Activated CD4-positive, alpha-beta memory T cell treated with anti-CD3 and anti-CD28 coated beads for 36 hours (primary cell): ENCODE measurements at places on chromosomes 3 and 15.

GRCh38 chr3:113255854-113256615, 44.7 kb downstream of the BOC start:
- H3K27ac ChIP-seq, result no peak overlapping the region
- H3K4me1 ChIP-seq, result peaks cover 8% of the 10 kb centered on the region

GRCh38 chr3:158792709-158793108, 9.1 kb upstream of the MFSD1 start:
- no peak overlapping the region for H3K4me3 ChIP-seq
- no peak overlapping the region for H3K27ac ChIP-seq
- H3K4me1 ChIP-seq, result peaks cover 3% of the 10 kb centered on the region
- H3K36me3 ChIP-seq, result no peaks in the 10 kb centered on the region
- no peak for DNase-seq

GRCh38 chr15:60733196-60733595, 254.3 kb upstream of the ICE2 start:
- H3K27me3 ChIP-seq, result no peaks in the 10 kb centered on the region
- H3K4me1 ChIP-seq, result peaks cover 41% of the 10 kb centered on the region
- peak; percentile 66 for DNase-seq

- DNase-seq, result no peak
- H3K27me3 ChIP-seq, result no peaks in the 10 kb centered on the region
- H3K27ac ChIP-seq, result peak overlapping the region; percentile 66
- peaks cover 51% of the 10 kb centered on the region for H3K36me3 ChIP-seq
- no peak overlapping the region for H3K4me3 ChIP-seq
- peaks cover 28% of the 10 kb centered on the region for H3K4me1 ChIP-seq
Observed at GRCh38 chr15:64158363-64159134, 4.3 kb downstream of the PPIB start.

DNA sequence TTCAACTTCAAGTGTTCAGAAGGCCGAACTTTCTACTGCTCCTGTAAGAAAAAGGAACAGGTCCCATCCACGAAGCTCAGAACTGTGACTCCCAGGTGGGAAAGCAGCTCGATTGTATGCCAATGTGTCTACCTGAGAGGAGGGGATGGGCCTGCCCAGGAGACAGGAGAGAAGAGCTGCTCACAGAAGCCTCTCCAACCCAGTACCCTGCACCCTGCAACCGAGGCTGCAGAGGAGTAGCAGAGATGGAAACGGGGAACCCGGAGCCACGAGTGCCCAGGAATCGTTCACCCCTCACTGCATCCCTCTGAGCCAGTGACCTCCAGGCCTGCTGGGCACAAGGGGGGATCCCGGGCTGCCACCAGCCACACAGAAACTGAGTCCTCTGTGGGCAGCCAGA, 86.5 kb upstream of the PRR23E start:
- no peaks in the 10 kb centered on the region for H3K36me3 ChIP-seq
- H3K27me3 ChIP-seq, result no peaks in the 10 kb centered on the region
- DNase-seq, result no peak
- no peak overlapping the region for H3K4me3 ChIP-seq
- no peak overlapping the region for H3K27ac ChIP-seq

DNA sequence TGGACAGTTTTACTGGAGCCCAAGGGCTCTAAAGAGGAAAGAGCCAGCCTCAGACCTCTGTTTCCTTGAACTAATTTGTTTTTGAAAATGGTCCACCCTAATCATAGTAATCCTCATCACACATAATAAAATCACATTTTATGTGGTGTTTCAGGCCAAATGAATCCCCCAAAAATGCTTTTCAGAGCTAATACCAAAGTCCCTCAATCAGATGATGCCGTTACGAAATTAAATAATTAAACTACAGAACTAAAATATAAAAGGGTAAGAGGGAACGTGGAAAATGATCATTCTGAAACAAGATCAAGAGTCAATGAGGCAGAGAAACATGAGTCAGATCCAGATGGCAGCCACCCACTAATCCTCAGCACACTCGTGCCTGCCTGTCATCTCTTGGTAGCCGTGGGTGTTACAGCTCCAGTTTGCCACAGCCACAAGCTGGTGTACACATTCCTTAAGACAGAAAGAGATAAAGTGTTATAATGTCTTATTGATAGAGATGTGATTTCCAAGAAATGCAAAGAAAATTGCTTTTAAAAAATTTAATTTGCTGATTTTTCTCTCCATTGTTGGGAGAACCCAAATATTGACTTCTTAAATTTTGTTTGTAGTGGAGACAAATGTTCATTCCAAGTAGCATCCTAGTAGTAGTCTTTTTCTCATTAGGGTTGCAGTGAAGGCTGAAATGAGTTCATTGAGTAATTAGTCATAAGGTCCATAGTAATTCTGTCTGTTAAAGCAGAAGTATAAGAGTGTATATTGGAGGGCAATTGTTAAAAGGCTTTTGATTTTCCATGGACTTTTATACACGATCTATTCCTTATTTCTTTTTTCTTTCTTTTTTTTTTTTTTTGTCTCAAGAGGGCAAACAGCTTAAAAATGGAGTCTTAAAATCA, 104.2 kb downstream of the AGBL1 start:
- no peak overlapping the region for H3K4me3 ChIP-seq
- no peak overlapping the region for H3K27ac ChIP-seq
- peak; percentile 66 for DNase-seq

DNA sequence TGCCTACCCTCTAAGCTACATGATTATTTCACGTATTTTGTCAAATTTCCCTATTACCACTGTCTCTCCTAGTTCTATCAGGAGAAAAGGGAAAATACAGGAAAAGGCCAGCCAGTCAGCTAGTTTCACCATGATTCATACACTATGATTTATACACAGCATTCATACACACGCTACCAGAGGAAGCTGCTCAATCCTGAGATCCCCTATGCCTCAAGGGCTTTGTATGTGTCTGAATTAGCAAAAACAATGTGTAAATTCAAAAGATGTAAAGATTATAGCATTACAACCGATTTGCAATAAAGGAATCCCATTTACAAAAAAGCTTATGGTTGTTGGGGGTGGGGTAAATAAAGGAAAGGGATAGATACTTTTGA, 3.1 kb upstream of the ACKR4 start:
- no peaks in the 10 kb centered on the region for H3K4me1 ChIP-seq
- no peak for DNase-seq
- no peak overlapping the region for H3K4me3 ChIP-seq
- H3K27me3 ChIP-seq, result no peaks in the 10 kb centered on the region

DNA sequence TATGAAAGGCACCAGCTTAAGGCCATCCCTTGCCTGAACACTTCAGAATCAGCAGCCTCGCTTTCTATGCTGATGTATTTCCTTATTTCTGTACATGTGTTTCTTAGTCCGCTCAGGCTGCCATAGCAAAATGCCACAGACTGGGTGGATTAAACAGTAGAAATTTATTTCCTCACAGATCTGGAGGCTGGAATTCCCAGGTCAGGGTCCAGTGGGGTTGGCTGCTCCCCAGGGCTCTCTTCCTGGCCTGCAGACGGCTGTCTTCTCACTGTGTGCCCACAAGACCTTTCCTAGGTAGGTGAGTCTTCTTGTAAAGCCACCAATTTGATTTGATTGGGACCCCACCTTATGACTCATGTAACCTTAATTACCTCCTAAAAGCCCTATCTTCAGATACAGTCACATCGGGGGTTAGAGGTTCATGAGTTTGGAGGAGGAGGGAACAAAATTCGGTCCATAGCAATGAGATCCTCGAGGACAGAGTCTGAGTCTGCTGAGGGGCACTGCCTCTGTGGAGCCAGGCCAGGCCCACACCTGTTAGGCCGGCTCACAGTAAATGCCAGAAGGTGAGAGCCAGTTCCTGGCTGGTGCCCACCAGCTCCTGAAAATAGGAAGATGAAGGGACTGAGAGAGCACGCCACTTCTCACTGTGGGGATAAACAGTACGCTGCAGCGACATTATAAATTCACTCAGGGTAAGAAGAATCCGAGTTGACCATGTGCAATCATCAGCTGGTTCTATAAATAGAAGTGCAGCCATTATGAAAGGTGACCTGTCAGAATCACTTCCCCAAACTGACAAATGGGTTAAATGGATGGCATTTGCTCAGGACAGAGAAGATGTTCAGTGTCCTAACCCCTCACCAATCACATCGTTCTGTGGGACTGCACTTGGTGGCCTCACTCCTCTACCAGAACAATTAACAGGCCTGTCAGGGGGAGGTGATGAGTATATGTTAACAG, 41.1 kb downstream of the CTXND1 start:
- DNase-seq, result no peak
- H3K4me3 ChIP-seq, result no peak overlapping the region
- no peaks in the 10 kb centered on the region for H3K36me3 ChIP-seq
- H3K4me1 ChIP-seq, result no peaks in the 10 kb centered on the region

- H3K36me3 ChIP-seq, result peaks cover 9% of the 10 kb centered on the region
- no peak overlapping the region for H3K4me3 ChIP-seq
- peak overlapping the region; percentile 80 for H3K27ac ChIP-seq
- no peaks in the 10 kb centered on the region for H3K27me3 ChIP-seq
Observed at GRCh38 chr15:101203029-101203573, 48.7 kb downstream of the CHSY1 start.

- H3K27ac ChIP-seq, result peak overlapping the region; percentile 56
- peak overlapping the region; percentile 33 for H3K4me3 ChIP-seq
- peaks cover 25% of the 10 kb centered on the region for H3K4me1 ChIP-seq
- peaks cover 33% of the 10 kb centered on the region for H3K27me3 ChIP-seq
- DNase-seq, result peak; percentile 85
Observed at GRCh38 chr15:73700041-73700842, 16.1 kb downstream of the CD276 start.
